Mesenteric fat pad (tissue), 1 donor: ENCODE measurements at places on chromosomes 16 and 17.

DNA sequence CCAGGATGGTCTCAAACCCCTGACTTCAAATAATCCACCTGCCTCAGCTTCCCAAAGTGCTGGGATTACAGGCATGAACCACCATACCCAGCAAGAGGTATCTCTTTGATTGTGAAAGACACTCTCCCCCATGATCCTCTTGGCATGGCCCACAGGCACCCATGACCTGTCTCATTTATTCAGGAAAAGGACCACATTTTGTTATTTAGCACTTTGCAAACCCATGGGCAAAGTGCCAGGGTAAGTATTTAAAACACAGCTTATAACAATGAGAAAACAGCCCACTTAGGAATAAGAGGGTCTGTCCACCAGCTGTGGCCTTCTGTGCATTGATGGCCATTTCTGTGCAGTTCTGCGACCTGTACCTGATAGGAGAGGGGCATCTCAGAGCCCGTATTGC is 12.8 kb upstream of the AKTIP start:
- DNase-seq, result no peak

- DNase-seq, result no peak
These were observed 174.2 kb downstream of the TANC2 start for GRCh38 chr17:63140255-63140654.

- no peak for DNase-seq
These were observed 492.2 kb downstream of the WWOX start for GRCh38 chr16:78591682-78592103.

DNA sequence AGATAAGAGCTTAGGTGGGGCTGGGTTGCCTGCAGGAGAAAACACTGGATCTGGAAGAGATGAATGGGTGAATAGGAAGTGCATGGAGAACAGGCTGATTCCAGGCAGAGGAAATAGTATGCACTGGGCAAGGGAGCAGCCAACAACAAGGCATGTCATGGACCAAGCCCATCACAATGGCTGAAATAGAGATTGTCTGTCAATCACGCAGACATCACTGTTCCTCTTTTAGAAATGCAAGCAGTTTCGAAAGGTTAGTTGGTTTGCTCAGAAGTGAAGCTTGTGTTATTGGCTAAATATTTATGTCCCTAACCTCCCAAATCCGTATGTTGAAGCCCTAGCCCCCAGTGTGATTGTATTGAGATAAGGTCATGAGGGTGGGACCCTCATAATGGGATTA is 621.7 kb upstream of the CDH11 start:
- DNase-seq, result no peak

- DNase-seq, result peak; percentile 93
These were observed 7.0 kb downstream of the PLXDC1 start for GRCh38 chr17:39144416-39144840.

- no peak for DNase-seq
These were observed 21.7 kb downstream of the CARHSP1 start for GRCh38 chr16:8847145-8847544.

DNA sequence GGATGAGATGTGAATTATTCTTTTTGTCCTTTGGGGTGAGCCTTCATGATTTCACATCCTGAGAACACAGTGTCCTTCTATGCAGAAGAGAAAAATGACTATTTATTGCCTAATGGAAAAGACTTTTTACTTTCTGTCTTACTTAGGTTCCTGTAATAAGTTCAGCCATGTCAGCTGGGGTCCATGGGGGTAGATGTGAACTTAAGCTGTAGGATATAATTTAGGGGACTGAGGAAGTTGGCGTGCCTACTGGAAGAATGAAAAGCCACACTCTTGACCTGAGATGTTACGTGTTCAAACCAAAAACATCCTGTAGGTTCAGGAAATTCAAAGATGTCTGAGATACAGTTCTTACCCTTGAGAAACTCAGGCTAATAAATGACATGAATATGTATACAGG is 660.5 kb downstream of the TOX3 start:
- no peak for DNase-seq
